Astrocyte of the spinal cord (primary cell): ENCODE measurements at places on chromosomes 13 and 19.

GRCh38 chr13:50691176-50691680, 152.3 kb downstream of the DLEU7 start:
- DNase-seq, result no peak

DNA sequence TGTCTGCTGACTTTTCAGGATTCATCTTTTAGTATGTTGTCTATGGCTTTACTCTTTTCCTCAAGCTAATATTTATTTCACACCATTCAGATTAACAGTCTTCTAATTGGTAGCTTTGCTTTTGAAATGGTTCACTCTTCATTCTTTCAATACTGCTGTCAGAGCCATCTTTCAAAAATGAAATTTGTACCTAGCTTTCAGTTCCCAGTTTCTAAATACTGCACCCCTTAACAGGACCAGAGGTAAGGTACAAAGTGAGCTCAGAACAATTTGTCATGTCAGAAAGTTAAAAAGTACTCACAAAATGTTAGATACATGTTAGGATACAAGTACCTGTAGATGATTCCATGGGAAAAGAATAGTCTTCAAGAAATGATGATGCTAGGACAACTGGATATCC, 83.0 kb downstream of the FNDC3A start:
- DNase-seq, result no peak

- no peak for DNase-seq
Measured at GRCh38 chr19:44113784-44114390, 688 bp downstream of the ZNF225 start.

- DNase-seq, result no peak
Measured at GRCh38 chr13:45385320-45385719, 32.9 kb downstream of the SLC25A30 start.

DNA sequence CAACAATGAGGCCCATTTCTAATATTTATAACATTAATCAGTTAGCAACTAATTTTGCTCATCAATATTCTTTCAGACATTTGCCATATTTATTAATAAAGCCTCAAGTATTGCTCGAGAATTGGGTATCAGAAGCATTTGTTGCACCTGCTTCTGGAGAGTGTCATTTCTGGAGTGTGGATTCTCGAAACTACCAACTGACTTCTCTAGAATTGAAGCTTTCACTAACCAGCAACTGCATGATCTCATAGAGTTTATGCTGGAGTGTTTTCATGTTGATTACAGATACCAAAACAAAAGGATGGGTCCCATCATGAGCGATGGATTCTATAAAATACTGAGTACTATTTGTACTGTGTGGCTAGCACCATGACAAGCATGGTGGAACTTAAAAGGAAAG, 121.0 kb upstream of the SLC7A1 start:
- DNase-seq, result no peak

DNA sequence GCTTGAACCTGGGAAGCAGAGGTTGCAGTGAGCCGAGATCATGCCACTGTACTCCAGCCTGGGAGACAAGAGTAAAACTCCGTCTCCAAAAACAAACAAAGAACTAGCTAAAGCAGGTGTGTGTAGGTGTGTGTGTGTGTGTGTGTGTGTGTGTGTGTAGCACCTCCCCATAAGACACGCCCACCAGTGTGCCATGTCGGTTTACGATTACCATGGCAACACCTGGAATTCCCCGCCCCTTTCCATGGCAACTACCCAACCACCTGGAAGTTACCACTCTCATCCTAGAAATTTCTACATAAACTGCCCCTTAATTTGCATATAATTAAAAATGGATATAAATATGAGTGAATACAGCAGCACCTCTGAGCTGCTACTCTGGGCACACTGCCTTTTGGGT, 80.9 kb upstream of the ADGRE5 start:
- DNase-seq, result no peak

DNA sequence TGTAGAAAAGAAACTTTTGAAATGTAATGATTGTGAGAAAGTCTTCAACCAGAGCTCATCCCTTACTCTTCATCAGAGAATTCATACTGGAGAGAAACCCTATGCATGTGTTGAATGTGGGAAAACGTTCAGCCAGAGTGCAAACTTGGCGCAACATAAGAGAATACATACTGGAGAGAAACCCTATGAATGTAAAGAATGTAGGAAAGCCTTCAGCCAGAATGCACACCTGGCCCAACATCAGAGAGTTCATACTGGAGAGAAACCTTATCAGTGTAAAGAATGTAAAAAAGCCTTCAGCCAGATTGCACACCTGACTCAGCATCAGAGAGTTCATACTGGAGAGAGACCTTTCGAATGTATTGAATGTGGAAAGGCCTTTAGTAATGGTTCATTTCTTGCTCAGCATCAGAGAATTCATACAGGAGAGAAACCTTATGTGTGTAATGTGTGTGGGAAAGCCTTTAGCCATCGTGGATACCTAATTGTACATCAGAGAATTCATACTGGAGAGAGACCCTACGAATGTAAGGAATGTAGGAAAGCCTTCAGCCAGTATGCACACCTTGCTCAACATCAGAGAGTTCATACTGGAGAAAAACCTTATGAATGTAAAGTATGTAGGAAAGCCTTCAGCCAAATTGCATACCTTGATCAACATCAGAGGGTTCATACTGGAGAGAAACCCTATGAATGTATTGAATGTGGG, 19.3 kb downstream of the ZNF583 start:
- DNase-seq, result peak; percentile 16

- no peak for DNase-seq
Measured at GRCh38 chr19:42024622-42025111, 30.6 kb upstream of the ATP1A3 start.

GRCh38 chr19:35645680-35646511, 2.2 kb upstream of the COX6B1 start:
- DNase-seq, result no peak

GRCh38 chr19:49626226-49626625, 13.7 kb downstream of the RRAS start:
- no peak for DNase-seq

DNA sequence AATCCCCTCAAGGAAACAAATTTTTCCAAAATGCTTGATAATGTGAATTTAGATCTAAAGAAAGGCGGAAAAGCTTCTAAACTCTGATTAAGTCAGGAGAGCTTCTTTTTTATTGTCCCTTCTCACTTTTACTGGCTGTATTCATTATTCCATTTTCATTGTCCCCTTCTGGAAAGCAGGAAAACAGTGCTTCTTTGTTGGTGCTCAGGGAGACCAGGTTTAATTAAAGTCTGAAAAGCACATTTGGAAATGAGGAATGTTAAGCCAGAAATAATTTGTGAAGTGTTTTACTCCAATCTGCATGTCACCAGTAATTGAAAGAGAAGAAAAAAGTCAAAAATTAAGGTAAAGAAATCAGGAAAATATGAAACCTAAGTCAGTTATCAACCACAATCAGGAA, 43.5 kb upstream of the TSC22D1 start:
- DNase-seq, result no peak

- DNase-seq, result no peak
Measured at GRCh38 chr19:51546650-51547396, 15.4 kb upstream of the SIGLEC6 start.

- no peak for DNase-seq
Measured at GRCh38 chr13:30413842-30414241, 8.5 kb upstream of the UBE2L5 start.

DNA sequence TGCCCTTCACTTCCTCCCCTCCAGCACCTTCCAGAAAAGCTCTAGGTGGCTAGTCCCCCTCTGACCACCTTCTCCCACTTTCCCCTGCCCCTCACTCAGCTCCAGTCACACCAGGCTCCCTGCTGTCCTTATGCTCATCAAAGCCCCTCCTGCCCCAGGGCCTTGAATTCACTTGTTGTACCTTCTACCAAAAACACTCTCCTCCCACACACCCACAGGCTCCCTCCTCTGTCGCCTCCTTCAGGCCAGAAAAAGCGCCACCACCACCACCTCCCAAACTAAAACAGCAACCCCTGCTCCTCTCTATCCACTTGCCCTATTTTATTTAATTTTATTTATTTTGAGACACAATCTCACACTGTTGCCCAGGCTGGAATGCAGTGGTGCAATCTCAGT, 4.8 kb upstream of the CEACAM16 start:
- DNase-seq, result no peak

DNA sequence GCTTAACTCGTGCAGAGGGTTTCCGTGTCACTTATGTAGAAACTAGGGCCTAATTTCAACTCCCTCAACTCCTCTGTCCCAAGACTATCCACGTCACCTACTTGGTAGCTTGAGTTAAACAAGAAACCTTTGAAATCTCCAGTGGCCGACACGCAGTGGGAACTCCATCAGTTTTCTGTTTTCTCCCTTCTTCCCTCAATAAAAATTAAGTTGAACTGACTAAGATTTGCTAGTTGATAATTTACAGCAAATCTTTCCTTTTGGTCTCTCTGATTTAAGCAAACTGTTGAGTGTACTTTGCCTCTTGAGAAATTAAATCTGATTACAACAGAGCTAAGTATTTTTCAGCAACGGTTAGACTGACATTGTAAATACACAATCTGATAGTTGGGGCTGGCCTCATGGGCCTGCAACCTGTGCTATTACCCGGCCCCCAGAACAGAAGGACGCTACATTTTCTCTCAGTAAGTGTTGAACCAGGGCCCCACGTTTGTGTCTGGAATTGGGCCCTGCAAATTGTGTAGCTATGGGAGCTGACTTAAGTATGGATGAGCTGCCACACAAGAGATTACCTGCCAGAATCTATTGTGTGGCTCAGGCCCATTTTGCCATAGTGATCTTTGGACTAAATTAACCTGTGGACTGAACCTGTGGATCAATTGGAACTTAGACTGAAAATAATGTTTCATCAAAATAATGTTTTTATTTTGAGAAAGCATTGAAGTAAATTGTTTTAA, 708 bp upstream of the ESD start:
- no peak for DNase-seq

DNA sequence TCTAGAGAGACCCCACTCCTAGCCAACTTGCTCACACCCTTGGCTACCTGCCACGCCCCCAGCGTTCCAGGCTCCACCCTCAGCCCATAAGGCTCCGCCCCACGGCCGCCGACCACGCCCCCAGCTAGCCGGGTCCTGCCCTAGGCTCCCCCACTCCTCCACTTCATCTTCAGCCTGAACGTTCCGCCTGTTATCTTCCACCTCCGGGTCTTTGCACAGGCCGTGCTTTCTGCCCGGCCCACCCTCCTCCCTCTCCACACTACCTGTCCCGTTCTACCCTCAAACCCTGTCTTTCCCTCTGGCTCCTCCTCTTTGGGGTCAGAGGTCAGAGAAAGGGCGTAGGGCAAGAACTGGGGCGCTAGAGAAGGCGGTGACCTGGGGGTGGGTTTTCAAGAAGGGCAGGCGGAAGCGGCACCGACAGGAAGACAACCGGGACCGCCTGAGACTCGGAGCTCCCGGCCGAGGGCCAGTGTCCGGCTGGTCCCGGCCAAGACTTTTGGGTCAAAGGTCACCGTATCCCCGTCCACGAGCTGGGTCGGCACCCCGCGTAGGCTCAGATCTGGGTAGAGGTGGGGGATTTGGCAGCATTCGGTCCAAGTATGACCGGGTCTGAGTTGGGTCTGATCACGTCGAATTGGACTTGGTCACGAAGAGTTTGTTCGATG, 2.2 kb downstream of the PDE4C start:
- no peak for DNase-seq

GRCh38 chr19:47544476-47544875, 28.5 kb downstream of the ZNF541 start:
- no peak for DNase-seq

GRCh38 chr13:75402787-75403186, 79.2 kb downstream of the TBC1D4 start:
- no peak for DNase-seq

- peak; percentile 46 for DNase-seq
Measured at GRCh38 chr13:58583966-58584365, 952.4 kb downstream of the PCDH17 start.

DNA sequence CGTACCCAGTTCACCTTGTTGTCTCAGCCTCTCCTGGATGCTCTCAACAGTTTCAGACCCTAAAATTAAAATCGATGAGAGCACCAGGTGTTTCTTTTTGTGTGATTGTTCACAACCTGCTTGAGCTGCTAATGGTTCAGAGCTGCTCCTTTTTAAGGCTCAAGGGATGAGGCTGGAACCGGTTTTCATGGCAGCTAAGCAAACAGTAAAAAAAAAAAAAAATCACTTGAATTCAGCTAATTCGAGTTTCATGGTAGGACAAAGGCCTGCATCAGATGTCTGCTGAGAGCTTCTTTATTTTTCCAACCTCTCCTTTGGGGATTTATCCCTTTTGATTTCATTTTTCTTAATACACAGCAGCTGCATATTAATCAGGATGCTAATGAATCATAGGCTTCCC, 6.5 kb downstream of the SYCE2 start:
- no peak for DNase-seq

DNA sequence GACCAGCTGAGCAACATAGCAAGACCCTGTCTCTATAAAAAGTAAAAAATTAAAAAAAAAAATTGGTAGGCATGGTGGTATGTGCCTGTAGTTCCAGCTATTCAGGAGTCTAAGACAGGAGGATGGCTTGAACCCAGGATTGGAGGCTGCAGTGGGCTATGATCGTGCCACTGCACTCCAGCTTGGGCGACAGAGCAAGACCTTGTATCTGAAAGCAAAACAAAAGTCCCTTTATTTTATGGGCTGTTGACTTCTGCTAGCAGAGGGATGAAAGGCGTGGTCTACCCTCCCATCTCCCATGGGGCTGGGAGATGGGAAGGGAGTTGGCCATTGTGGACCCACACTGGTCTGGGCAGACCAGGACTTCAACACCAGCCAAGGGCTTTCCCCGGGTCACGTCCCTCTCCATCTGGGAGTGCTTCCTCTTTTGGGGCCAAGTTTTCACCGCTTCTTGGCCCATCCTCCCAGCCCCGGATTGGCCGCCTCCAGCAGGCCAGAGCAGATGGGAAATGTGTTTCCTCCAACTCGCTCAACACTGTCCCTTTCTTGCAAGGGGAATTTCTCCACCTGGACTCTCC, 2.2 kb upstream of the TNFSF9 start:
- no peak for DNase-seq

GRCh38 chr19:44876930-44877535, 14.0 kb upstream of the TOMM40 start:
- peak; percentile 21 for DNase-seq

- no peak for DNase-seq
Measured at GRCh38 chr19:35083691-35084508, 31.7 kb upstream of the FXYD3 start.

GRCh38 chr19:5900976-5901375, 2.6 kb downstream of the NDUFA11 start:
- no peak for DNase-seq

GRCh38 chr19:1079566-1080111, 12.7 kb downstream of the ARHGAP45 start:
- no peak for DNase-seq

GRCh38 chr13:112638919-112639318, 50.9 kb upstream of the ATP11A start:
- no peak for DNase-seq

GRCh38 chr13:53422415-53422814, 393.8 kb downstream of the OLFM4 start:
- DNase-seq, result no peak

GRCh38 chr13:24036115-24036514, 124.4 kb upstream of the SPATA13 start:
- no peak for DNase-seq

DNA sequence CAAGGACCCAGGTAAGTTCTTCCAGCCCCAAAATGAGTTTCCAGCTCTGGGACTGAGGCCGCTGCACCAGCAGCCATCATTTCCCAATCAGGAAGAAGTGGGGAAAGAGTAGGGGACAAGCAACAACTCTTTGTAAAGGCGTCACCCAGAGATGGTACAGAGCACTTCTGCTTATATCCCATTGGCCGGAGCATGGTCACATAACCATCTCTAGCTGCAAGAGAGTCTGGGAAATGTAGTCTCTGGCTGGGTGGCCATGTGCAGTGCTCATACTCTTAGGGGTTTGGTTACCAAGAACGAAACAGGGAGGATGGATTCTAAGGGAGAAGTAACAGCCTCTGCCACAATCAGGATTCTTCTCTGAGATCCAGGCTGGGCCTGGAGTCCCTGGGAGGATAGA, 26.3 kb downstream of the CKM start:
- DNase-seq, result no peak
